ENCODE measurements at places on chromosomes 5 and 9. TPM values are rescaled to one million over a fixed set of nuclear protein-coding genes. Genes with fewer than 3 reads are reported as not detected.

PCDHA9 gene
- polyA plus RNA-seq = 0.02 TPM

GRCh38 chr9:133528001-133528875 lies 3.5 kb upstream of the MYMK start:
- H3K4me3 ChIP-seq = no peak overlapping the region
- no peaks in the 10 kb centered on the region for H3K27me3 ChIP-seq
- DNase-seq = no peak
- H3K27ac ChIP-seq = no peak overlapping the region
- peaks cover 9% of the 10 kb centered on the region for H3K4me1 ChIP-seq
- no peaks in the 10 kb centered on the region for H3K36me3 ChIP-seq

- H3K27ac ChIP-seq = no peak overlapping the region
- H3K27me3 ChIP-seq = no peaks in the 10 kb centered on the region
- DNase-seq = peak; percentile 59
- H3K36me3 ChIP-seq = no peaks in the 10 kb centered on the region
- H3K4me3 ChIP-seq = no peak overlapping the region
These were observed 16.9 kb downstream of the PTCH1 start for GRCh38 chr9:95499847-95500246.

LPAR1 gene
- 9.4 TPM for polyA plus RNA-seq

All from SK-N-SH (cell line).